ENCODE measurements at places on chromosomes 5 and 9.
A peak's percentile ranks its signal among the peaks of the same experiment; 100 is the strongest.

DNA sequence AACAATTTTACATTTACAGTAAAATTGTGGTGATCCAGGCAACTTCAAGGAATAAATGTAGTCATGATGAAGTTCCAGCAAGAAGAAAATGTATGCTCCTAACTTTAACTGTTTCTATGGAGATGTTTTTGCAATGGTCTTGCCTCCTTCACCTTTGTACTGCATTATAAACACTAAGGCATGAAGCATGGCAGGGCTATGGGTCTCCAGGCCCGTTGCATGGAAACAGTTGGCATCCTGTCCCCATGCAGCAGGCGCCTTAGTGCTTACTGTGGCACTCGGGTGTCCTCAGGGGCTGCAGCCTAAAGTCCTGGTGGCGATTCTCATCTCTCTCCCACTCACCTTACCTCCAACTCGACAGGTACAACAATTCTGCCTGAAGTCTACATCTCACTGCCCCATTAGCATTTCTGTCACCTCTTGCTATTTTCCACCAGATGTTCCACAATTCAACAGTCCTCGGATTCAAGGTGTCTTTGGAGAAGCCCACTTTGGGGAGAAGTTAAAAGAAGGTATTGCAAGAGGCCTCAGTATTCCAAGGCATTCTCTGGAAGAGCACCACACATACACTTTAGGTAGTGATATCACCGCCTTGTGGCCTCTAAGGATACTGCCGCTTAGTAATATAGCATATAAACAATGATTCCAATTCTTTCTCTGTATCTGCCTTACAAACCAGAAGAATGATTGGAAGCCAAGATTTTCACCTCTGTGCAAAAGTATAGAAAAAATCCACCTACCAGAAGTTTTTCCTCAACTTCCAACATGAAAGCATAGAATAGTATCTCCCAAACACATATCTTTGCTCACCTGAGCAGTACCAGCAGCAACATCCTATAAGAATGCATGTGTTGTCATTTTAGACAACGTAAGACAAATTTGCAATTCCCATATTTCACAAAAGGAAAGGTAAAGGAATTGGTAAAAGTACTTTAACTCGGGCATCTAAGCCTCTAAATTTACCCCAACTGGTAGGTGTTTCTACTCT lies 5.1 kb downstream of the LIFR start:
- DNase-seq, result peak; percentile 52

- no peak for DNase-seq
Measured at GRCh38 chr9:14356351-14357265, 42.7 kb upstream of the NFIB start.

DNA sequence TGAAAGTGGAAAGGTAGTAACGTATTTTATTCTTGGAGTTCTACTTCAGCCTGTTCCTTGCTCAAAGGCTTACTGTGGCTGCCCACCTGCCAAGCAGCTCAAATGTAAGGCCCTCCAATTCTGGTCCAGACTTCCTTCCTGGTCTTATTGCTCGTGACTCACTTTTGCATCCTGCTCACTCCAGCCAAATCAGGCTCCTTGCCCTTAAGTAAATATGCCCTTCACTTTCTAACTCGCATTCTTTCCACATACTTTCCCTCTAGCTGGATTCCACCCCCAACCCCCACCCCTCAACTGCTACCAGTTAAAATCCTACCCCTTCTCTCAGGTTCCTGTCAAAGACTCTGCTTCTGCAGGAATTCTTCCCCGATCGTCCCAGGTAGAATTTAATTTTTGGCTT lies 96.6 kb downstream of the GALNT10 start:
- DNase-seq, result peak; percentile 30

DNA sequence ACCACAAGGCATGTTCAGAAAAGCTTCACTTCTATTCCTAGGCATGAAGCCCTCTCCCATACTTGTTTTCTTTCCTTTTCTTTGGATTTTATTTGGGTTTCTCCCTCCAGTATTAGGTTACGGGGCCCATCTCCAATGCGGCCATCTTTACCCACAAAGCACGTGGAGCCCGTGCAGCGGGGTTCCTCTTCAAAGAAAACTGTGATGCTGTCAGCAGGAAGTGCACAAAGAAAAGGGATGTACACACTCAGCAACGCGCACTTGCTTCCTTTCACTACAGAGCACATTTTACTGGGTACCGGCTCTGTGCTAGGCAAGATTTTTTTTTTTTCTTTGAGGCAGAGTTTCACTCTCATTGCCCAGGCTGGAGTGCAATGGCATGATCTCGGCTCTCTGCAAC lies 106.6 kb downstream of the COL23A1 start:
- no peak for DNase-seq

DNA sequence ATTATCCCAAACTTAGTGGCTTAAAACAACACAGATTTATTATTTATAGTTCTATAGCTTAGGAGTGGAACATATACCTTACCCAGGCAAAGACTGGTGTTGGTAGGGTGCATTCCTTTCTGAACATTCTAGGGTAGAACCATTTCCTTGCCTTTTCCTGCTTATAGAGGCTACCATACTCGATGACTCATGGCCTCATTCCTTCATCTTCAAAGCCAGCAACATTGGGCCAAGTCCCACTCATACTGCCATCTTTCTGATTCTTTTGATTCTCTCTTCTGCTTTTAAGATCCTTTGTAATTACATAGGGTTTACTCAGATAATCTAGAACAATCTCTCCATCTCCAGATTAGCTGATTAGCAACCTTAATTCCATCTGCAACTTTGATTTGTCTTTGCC lies 452.7 kb upstream of the KLF4 start:
- DNase-seq, result no peak

DNA sequence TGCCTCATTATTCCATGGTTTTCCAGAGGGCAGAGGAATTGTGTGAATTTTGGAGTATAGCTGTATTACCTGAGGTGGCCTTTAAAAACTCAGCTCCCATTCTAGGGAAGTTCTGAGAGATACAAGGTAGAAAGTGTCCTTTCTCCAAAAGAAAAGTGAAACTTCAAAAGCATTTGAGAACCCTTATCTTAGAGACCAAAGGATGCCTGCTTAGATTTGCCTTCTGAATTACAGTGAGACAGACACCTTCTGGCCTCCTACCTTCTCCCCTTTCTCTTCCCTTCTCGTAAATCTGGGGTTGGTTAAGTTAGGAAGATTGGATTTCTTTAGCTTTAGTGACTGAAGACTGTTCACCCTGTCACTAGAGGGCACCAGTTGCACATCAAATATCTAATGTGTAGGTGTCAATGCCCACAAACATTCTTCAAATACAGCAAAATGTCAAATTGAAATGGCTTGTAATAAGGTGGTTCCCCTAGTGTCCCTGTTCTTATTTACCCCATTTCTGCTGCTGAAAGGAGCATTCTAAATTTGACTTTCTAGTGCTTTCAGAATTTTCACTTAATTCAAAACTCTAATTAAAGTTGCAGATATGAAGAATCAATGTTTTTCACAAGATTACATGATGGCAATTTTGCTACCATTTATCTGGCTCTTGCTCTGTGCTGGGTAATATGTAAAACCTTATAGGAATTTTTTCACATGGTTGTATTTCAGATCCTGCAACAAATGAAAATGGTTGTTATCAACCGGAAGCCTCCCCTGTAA lies 46.7 kb downstream of the PRRC1 start:
- peak; percentile 91 for DNase-seq

DNA sequence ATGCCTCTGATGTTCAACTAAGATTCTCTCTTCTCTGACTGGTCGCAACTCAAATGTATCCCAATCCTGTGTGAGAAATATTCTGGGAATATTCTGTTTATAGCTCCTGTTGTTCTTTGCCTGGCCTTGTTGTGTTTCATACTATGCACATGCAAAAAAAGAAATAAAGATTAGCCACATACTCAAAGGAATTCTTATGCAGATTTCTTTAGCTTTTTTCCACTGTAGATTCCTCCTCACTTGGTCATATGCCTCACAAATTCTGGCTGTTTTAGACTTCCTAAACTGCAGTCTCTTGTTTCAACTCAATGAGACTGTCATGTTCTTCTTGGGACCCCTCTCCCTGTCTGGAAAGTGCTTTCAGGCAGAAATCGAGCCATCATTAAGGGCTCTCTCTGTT lies 217.5 kb upstream of the SH3GL2 start:
- no peak for DNase-seq

DNA sequence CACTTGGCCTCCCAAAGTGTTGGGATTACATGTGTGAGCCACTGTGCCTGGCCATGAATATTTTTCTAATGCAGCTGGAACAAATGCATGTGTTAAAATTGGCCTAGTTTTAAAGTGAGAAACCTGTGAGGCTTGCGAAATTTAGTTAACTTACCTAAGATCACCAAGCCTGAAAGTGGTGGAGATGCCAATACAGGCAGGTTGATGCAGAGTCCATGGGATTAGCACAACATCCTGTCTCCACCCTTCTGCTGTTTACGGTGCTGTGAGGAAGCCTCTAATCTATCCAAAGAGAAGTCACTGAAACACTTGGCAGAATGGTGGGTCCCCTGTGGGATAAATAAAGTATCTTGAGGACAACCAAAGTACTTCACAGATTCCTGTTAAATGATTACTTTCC lies 98.2 kb downstream of the PCSK5 start:
- DNase-seq, result no peak
